Cerebellar nuclear complex (tissue), 1 donor: ENCODE measurements at places on chromosomes 2 and 18.

DNA sequence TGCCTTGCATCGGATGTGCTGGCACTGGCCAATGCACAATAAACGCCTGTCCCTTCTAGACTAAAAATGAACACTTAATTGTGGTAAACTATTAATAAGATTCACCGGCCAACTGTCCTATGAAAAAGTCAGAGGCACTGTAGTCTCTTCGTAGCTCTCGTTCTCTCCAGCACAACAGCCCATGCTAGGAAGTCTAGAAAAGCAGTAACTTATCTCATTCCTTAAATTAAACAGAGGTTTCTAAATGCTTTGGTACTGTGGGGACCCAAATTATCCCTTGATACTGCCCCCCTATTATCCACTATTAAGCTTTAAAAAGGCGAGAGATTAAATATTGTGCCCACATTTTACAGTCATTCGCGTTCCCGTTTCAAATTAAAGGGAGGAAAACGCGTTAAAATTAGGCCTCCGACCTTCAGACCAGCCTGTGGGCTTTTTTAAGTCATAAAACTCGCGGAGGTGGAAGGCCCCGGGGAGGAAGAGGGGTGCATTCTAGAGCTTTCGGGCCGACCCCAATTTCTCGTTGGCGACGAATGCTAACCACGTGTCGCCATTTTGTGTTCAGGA lies 1.5 kb upstream of the PCBP1 start:
- no peak for DNase-seq

DNA sequence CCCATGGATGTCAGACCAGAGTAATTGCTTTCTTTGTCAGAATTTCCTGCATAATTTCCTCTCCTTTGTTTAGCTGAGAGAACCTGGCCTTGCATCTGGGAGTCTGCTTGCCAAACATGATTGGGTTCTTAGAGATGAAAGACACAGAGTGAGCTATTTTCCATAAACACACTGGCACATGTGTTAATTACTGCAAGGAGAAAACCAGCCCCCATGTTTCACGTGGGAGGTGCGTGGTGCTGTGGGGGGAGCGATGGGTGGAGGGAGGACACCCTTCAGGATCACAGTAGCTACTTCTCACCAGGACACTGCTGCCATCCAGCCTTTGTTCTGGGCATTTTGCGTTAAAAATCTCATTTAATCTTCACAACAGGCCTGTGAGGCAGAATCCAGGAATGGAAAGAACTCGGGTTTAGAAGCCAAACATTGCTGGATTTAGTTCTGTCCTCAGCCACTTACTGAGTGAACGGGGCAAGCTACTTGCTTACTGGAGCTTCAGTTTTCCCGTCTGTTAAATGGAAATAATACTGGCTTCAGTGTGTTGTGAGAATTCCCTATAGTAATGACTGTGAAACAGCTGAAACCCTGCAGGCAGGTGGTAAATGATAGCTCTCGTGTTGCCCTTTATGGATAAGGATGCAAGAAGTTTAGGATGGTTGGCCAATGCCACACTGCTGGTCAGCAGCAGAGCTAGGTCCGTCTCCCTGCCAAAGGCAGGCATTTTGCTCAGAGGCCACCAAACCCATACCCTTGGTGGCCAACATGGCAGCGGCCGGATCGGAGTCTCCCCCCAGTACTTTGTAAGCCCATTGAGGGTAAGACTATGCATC lies 100.1 kb upstream of the ASAP2 start:
- DNase-seq: no peak

- no peak for DNase-seq
Measured at GRCh38 chr2:85765081-85765731, 11.4 kb downstream of the ATOH8 start.

GRCh38 chr2:162330881-162331280 lies 12.4 kb upstream of the IFIH1 start:
- DNase-seq: no peak

DNA sequence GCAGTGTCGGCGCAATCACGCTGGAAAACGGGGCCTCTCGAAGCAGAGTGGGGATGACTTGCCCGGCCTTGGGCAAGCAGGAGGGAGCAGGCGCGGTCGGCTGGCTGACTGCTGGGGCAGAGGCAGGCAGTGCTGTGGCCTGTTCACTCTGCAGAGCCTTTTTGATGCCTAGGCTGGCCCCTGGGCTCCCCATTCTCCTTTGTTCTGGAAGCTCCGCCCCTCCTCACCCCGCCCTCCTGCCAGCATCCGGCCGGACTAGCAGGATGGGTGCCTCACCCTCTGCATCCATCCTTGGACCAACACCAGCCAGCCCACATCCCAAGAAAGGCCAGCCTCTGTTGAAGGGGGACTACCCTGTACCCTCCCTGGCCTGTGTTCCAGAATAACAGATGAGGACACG lies at the start of gene ASPRV1:
TSS of gene ASPRV1 (minus strand) at position 136 of the 400 bp plus-strand sequence. CDS start 195 bp downstream, outside the sequence.
- no peak for DNase-seq

DNA sequence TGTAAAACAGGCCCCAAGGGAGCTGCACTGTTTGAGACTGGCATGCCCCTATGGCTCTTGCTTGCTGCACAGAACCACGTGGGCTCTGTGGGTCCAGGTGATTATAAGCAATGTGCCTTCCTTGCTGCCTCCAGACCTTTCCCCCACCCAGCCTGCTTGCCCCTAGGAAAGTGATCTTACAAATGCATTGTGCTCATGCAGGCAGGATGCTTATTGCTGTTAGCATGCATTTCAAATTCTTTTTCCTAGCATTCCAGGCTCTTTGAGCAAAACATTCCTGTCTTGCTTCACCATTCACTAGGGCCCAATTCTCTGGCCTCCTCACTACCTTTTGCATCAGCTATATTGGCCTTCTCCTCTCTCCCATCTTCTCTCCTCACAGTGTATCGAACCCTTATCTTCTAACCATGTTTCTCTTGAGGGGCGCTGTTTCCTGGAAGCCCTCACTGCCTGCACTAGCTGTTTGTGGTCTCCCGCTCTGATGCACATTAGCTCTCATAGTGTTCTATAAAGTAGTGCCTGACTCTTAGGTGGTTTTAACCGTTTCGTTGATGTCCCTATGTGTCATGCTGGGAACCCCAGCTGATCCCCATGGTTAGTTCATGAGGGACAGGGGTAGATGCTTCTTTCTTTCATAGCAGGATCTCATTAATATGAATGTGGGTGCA lies 152.9 kb upstream of the EPAS1 start:
- DNase-seq: no peak

GRCh38 chr2:15861898-15862297 lies 78.5 kb upstream of the MYCN start:
- no peak for DNase-seq

DNA sequence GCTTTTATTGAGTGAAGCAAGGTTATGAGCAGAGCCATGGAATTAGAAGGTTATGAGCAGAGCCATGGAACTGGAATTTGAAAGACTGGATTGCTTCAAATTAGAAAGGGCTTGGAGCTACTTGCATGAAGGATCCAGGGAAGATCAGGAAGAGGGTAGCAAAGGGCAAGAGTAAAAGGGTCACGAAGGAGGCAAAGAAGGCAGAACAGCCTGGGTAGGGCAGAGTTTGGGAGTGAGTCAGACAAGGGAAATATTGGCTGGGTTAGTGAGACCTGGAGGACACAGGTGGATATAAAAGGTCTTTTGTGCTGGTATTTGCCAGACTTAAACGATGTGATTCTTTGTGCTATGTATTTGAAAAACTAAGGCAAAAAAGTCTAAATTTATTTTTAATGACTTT lies 65.0 kb downstream of the SEMA4F start:
- DNase-seq: no peak

DNA sequence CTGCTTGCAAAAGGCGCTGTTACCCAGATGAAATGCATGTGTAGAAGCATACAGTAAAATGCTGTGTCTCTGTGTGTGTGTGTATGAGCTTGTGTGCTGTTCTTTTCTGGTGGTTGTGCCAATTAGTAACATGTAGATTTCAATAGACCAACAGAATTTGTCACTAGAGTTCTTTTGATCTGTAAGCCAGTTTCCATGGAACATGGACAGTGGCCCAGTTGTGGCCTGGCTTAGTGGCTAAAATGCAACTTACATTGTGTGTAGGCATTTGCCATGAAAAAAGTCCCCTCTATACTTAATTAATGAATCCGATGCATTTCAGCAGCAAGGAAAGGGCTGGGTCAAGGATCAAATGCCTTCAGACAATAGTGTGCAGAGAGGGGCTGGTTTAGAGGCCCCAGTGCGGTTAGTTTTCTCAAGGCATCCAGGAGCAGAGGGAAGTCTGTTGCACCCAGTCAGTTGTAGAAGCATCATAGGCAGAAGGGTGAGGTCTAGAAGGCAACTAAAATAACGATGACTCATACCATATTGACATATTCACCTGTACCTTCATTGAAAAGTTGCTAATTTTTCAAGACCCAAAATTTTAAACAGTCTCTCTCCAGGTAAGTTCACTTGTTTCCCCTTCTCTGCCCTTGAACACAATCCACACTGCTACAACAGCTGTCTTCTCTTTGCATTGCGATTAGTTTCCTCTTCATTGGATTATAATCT lies 366.9 kb upstream of the SPRED2 start:
- no peak for DNase-seq

GRCh38 chr18:12255626-12256026 lies 1.5 kb downstream of the CIDEA start:
- DNase-seq: no peak
